ENCODE measurements at places on chromosomes 11 and 22.

- DNase-seq = no peak
Observed at GRCh38 chr22:41857155-41857859, 24.4 kb downstream of the SREBF2 start.

DNA sequence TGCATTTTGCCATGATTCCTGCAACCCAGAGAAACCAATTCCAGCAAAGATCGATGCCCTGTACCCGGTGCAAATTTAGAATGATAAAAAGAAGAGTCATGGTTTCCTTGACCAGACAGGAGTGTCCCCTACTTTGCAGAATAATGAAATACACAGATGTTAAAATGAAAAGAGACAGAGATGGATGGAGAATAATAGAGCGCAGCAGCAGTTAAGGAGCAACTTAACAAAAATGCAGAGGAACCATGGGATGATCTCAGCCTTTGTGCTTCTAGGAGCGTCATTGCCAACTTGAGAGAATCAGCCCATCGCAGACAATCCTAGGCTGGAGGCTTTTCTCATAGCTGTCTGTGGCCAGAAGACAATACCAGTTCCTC, 127.1 kb downstream of the LDLRAD3 start:
- no peak for DNase-seq

GRCh38 chr22:19065929-19066328, 56.3 kb downstream of the DGCR2 start:
- DNase-seq = no peak

- DNase-seq = no peak
Observed at GRCh38 chr11:71962428-71963038, 33.7 kb downstream of the RNF121 start.

DNA sequence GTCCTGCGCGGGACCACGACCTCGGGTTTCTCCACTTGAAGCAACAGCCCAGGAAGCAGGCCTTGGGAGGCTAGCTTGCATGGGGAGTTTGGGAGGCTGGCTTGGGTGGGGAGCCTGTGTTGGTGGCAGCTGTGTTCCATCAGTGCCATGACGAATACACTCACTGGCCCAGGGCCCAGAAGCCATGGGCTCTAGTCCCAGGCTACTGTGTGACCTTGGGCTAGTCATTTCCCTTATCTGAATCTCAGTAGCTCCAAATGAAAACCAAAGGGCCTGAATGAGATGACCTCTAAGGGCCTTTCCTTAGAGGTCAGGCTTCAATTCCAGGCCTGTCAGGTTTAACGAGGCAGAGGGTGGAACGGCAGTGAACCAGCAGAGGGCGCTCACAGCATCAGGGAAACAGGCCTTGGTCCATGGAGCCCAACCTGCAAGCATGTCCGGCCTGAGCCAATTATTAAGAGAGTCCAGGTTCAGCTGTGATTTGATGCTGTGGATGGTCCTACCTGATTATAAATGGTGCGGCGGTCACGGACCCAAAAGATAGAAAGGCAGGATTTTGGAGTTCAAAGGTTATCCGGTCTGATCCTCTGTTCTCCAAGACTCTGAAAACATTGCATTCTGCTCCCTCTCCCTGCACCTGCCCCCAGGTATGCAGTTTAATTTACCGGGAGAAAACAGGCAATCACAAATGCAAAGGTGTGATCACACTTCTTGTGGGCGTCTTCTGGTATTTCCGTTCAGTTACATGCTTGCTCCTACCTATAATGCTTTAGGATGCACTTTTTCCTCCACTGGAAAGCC, 15.9 kb downstream of the PTPN5 start:
- DNase-seq = no peak

GRCh38 chr11:65425105-65425970, 2.7 kb downstream of the NEAT1 start:
- no peak for DNase-seq

GRCh38 chr11:1763796-1764661, at the start of gene CTSD:
Gene CTSD, minus strand, starts transcription at chr11:1763927. Its CDS starts 68 bp downstream, at chr11:1763859.
- peak; percentile 77 for DNase-seq

- no peak for DNase-seq
Observed at GRCh38 chr11:2194877-2195755, 23.5 kb upstream of the TH start.

DNA sequence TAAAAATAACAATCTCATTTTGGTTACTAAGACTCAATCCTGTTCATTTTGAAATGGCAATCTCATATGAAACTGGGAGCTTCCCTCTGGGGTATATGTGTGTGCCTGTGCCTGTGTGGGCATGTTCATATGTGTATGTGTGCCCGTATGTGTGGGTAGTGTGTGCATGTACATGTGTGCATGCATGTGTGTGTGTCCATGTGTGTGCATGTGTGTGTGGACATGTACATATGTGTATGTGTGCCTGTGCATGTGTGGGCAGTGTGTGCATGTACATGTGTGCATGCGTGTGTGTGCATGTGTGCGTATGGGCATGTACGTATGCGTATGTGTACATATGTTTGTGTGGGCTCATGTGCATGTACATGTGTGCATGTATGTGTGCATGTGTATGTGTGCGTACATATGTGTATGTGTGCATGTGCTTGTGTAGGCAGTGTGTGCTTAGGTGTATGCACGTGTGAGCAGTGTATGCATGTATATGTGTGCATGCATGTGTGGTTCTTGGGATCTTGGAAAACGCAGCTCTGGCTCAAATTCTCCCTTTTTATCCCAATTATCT, 24.5 kb upstream of the CACNG2 start:
- DNase-seq = no peak

DNA sequence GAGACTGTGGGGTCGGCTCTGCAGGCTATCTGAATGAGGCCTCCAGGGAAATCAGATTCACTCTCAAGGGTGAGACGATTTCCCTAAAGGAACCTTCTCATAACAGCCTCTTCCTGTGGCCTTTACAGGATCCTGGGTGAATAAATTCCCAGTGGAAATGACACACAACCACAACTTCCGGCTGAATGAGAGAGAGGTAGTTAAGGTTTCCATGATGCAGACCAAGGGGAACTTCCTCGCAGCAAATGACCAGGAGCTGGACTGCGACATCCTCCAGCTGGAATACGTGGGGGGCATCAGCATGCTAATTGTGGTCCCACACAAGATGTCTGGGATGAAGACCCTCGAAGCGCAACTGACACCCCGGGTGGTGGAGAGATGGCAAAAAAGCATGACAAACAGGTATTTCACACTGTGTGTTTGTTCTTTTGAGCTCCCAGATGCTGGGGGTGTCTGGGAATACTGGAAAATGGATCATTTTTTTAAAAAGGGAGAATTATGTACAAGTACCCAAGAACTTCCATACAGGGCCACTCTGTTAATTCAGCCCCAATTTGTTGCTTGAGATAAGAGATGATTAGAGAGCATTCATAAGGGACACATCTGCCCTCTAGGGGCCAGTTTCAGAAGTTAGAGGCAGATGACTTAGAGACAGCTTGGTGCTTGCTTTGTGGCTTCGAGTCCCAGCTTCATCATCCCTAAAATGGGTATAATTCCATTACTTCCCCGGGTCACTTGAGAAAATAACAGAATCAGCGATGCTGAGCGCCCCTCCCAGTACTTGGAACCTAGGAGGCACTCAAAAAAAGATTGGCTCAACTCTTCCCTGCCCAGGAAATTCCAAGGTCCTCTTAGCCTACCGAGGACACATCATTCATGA, 10.2 kb downstream of the SERPIND1 start:
- DNase-seq = peak; percentile 58

DNA sequence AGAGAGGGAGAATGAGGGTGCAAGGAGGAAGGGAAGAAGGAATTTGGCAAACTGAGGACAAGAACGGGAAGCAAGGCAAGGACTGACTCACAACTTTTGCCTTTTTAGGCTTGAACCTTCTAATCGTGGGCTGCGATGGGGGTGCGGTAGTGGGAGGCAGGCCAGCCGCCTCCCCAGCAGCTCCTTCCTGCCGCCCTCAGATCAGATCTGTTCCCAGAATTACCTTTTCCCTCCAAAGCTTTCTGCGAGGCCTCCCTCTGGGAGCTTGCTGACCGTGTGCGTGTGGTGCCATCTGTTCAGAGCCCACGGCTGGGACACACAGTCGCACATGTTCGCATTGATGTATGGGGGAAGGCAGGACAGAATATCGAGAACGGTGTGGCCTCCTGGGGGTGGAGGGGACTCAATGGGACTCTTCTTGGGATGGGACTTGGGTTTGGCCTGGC, 86.9 kb upstream of the PARVA start:
- DNase-seq = no peak

DNA sequence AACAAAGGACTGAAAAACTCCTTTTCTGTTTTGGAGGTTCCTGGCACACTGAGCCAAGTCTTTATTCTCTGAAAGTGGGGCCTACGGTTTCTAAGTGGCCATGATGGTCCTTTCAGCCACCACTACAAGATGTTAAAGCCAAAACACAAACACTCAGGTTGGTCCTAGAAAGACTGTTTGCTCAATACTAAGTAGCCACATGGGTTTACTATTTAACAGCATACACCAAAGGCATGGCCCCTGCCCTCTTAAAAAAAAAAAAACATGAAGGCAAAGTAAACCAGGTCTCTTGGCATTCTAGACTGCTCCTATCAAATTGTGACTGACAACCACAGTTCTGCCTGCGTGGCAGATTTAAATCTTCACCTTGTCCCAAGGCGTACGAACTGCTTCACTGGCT, 123.6 kb upstream of the BID start:
- DNase-seq = no peak

DNA sequence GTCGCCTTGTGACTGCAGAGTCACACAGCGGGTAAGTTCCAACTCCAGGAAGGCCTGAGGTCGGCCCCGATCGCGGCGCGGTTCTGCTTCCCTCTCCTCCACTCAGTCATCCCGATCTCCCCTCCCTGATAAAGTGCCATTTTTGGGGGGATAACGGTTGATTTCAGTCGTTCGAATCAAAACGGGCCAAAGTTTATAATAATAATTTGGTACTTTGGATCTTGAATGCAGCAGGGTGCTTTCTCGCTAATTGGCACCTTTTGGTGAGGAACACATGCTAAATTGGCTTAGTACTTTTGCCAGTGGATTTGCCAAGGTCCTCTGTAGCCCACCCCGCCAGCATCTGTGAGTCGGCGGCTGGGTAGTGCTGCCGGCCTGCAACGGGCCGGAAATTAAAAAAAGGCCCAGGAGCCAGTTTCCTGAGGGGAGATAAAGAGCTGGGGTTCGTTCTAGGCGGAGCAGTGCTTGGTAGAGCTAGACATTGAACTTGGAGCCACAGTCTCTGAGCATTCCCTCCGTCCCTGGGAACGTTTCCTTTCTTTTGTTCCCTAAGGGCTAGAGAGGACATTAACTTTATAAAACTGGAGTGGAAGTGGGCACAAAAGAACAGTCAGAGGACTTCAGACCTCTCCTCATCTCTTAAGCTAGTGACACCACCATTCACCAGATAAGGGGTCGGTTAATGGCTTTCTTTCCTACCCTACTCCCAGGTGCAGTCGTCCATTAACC, 997 bp downstream of the UBE2L3 start:
- no peak for DNase-seq

DNA sequence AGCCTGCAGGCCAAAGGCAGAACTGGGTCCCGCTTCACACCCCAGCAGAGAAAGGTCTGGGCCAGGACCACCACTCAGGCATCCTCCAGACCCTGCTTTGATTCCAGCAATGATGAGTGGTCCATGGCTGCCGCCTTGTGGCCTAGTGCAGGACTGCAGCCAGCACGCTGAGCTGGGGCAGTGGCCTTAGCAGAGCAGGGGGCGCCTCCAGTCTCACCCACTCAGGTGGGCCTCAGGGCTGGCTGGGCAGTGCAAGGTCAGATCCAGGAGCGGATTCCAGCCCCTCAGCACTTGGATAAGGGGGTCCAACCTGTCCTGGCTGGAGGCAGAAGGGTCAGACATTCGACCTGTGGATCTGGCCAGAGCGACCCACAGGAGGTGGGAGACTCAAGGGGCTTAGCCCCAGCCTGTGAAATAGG, 9.6 kb upstream of the PDE2A start:
- DNase-seq = peak; percentile 57

GRCh38 chr11:19398772-19399527, 158.2 kb upstream of the E2F8 start:
- no peak for DNase-seq

- DNase-seq = no peak
Observed at GRCh38 chr11:124080327-124081001, 34.8 kb upstream of the VWA5A start.

DNA sequence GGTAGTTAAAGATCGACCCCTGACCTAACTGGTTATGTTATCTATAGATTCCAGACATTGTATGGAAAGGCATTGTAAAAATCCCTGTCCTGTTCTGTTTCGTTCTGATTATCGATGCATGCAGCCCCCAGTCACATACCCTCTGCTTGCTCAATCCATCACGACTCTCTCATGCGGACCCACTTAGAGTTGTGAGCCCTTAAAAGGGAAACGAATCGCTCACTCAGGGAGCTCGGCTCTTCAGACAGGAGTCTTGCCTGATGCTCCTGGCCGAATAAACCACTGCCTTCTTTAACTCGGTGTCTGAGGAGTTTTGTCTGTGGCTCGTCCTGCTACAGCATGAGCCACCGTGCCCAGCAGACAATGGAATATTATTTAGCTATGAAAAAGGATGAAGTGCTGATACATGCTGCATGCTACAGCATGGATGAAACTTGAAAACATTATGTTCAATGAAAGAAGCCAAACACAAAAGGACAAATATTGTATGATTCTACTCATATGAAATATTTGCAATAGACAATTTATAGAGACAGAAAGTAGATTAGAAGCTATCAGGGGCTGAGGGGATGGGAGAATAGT, 12.0 kb upstream of the LGALS2 start:
- DNase-seq = no peak

DNA sequence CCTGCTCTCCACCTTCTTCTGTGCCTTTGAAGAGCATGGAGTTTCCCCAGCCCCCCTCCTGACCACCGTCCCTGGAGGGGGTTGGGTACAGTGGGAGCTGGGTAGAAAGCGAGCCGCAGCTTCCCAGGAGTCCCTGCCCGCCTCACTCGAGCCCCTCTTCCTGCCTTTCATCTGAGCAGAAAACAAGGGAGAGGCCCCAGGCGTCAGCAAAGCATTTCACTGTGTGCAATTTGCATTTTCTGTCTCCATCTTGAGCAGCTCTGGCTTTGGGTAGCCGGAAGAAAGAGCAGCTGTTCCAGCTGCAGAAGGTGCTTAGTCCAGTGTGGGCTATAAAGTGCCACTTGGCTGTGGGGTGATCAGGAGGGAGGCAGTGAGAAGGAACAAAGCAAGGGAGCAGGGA, 229.7 kb downstream of the CEP164 start:
- DNase-seq = no peak
